ENCODE measurements at places on chromosomes 11 and 22.

GRCh38 chr11:81005595-81005994, 1564.8 kb upstream of the TENM4 start:
- no peak for DNase-seq

GRCh38 chr11:116231543-116231942, 541.2 kb downstream of the BUD13 start:
- peak; percentile 74 for DNase-seq

DNA sequence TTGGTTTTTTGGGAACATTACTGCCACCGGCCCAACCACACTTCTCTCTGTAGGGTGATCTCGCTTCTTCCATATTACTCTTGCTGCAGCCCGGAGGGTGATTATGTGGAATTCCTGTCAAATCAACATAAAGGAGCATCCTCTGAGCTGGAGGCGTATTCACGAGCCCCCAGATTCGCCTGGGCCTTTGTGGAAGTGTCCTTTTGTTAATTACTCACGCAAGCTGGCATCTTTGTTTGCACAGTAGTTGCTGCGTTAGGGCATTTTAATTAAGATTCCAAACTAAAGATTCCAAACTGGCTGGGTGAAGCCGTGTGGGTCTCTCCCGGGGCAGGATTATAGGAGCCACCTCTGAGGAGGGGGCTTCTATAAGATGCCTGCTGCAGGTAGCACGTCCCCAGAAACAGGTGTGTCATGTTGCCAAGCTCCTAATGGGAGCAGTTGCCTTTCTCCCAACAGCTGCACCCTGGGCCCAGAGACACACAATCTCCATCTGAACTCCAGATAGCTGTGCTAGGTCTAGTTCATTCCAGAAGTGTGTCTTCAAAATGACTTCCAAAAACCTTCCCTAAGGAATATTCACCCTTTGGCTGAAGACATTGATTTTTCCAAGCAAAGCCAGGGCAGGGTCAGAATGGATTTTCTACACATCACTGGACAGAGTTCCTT, 40.9 kb downstream of the SHISAL1 start:
- DNase-seq: no peak

GRCh38 chr11:68354148-68354872, 41.9 kb downstream of the LRP5 start:
- peak; percentile 22 for DNase-seq

- no peak for DNase-seq
These were observed 12.6 kb downstream of the RRAS2 start for GRCh38 chr11:14346303-14346955.

DNA sequence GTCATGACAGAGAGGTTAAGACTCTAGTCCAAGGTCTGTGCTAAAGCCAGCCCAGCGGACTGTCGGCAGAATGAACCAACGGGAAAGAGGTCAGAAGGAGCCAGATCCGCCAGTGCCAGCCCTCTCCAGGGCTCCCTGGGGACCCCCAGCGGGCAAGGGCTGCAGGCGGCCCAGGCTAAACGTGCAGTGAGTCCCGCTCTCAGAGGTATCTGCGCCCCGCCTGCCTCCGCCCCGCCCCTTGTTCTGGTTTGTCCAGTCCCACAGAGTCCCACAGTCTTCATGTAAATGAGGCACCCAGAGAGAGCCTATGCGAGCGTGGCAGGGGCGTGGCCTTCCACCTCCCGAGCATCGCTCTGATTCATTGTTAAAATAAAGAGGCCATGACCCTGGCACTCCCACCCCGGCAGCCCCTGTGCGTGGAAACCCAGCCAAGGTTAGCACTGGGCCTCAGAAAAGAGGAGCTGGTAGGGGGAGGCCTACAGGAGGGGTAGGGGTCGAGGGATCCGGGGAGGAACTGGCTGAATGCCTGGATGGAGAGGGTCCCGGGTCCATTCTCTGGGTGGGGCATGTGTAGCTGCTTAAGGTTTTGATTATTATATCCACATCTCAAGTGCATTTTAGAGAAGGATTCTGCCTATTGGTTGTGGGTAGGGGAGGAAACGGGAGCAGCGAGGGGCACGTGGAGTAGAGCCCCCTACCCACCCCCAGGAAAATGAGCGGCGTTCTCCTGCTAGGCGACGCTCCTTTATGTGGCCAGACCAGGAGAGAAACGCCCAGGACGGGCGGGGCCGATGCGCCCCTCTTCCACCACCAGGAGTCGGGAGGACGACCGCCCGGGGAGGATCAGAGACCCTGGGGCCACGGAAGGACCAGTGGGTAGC, at the start of gene TRIOBP:
TRIOBP (plus strand) TSS at position 392 of the 881 bp plus-strand sequence. CDS start 4,318 bp downstream, outside the sequence.
- peak; percentile 94 for DNase-seq

- no peak for DNase-seq
These were observed 49.9 kb downstream of the SIK2 start for GRCh38 chr11:111652184-111652583.

- no peak for DNase-seq
These were observed 58.3 kb downstream of the CDKN1C start for GRCh38 chr11:2827256-2827655.

DNA sequence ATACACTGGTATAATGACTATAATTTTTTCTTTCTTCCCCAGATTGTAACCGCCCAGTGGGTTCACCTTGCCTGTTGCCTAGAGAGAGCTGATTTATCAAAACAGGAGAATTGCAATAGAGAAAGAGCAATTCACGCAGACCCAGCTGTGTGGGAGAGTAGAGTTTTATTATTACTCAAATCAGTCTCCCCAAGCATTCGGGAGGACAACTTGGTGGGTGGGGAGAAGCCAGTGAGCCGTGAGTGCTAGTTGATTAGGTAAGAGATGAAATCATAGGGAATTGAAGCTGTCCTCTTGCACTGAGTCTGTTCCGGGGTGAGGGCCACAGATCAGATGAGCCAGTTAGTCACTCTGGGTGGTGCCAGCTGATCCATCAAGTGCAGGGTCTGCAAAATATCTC, 73.2 kb downstream of the SLC35F2 start:
- DNase-seq: no peak

GRCh38 chr11:69433741-69434140, 47.7 kb upstream of the LINC01488 start:
- no peak for DNase-seq
